ENCODE measurements at places on chromosomes 13 and 19.

GRCh38 chr13:27997904-27998522 lies 9.5 kb upstream of the URAD start:
- DNase-seq: no peak

DNA sequence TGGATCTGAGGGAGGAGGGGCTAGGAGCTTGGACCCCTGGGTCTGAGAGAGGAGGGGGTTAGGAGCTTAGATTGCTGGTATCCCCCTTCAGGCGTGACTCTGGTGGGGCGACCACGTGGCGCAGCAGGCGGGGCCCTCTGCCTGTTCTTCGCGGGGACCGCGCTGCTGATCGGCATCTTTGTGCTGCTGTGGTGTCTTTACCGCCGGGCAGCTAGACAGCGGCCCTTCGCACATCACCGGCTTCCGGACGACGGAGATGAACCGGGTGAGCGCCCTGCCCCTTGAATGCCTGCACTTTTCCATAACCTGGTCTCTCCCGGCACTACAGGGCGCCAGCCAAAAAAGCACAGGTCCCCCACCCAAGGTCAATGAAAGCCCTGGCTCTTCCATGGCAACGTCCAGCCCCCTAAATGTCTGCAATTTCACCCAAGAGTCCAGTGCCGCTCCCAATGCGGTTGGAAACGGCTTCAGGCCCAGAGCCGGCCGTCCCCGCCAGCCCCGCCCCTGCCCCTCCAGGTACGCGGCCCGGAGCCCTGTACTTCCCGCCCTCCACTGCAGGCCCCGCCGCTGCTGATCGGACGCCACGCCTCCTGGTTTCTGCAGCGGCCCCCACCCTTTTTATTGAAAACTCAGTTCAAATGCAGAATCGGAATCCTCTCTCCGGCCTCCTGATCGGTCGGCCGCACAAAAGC lies 2.8 kb downstream of the GFY start:
- no peak for DNase-seq

DNA sequence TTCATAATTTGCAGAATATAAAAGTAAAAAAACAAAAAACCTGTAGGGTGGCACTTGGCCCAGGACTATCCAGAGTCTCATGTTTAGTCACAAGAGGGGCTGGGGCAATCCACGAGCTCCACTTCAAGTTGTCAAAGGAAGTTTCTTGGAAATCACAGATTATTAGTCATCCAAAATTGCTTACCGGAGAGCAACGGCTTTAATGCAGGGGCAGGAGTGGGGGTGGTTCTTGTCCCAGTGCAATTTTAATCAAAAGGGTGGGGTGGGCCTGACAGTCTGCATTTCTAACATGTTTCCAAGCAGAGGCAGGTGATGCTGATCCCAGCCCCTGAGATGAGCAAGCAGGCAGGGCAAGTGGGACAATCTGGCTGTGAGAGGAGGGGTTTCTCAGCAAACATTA lies 233.9 kb downstream of the ABCC4 start:
- DNase-seq: no peak

DNA sequence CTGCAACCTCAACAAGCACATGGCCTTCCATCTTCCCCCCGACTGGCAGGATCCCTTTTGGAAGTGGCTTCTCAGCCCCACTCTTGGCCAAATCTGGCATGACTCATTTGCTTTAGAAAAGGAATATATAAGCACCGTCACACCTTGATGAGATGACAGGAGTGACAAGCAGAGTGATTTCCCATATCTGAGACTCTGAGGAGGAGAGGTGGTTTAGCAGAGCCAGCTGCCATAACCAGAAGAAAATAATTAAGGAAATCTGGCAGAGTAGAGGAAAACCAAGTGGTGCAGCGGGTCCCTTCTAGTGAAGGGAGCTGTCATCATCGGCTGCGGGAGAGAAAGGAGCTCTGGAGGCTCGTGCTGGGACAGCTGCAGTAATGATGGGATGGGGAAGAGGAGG lies 27.5 kb upstream of the KCTD15 start:
- no peak for DNase-seq

DNA sequence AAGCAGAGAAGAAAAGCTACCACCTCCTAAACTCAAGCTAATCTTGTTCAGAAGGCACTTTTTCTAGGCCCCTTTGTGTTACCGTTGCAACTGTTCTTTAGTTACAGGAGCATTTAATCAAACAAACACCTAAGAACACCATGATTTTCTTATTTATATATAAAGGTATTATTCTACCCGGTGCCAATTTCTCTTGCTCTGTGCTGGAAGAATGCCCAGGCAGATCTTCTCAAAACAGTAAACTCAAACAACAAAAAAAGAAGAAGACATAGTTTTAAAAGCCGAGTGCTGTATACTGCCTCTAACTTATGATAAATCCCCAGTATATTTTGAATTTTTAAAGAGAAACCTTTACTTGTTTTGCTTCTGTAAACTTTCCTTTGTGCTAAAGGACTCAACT lies 20.4 kb downstream of the SLC7A1 start:
- no peak for DNase-seq

- DNase-seq: no peak
These were observed 213.0 kb downstream of the ZIC5 start for GRCh38 chr13:99758460-99759162.

GRCh38 chr19:42316223-42317211 lies 3.4 kb downstream of the TMEM145 start:
- DNase-seq: no peak

GRCh38 chr13:66560189-66560588 lies 669.9 kb downstream of the PCDH9 start:
- DNase-seq: no peak

- no peak for DNase-seq
These were observed 19.7 kb upstream of the COG3 start for GRCh38 chr13:45445053-45445452.

GRCh38 chr13:81017513-81018152 lies 676.7 kb upstream of the SPRY2 start:
- peak; percentile 0 for DNase-seq

- no peak for DNase-seq
These were observed 2.8 kb upstream of the SLC27A5 start for GRCh38 chr19:58514564-58515022.

DNA sequence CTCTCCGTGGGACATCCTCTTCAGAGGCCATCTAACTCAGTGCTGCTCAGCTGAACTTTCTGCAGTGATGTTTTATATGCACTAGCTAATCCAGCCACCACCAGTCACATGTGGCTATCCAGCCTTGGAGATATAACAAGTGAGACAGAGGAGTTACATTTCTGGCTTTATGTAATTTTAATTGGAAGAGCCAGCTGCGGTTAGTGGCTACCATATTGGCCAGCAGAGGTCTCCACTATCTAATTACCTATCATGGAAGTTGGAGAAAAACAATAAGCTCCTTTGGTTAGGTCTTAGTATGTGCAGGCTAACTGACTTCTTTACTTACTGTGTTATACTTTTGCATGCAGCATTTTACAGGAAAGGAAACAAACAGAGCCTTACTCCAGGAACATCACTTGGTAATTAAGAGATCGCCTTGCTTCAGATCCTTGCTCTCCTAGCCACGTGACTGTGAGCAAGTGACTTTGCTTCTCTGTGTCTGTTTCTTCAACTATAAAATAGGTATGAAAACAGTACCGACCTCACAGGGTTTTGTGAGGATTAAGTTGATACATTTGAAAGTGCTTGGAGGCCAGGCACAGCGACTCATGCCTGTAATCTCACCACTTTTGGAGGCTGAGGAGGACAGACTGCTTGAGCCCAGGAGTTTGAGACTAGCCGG lies 1.6 kb upstream of the KLK10 start:
- no peak for DNase-seq

- DNase-seq: no peak
These were observed 26.9 kb downstream of the SULT2B1 start for GRCh38 chr19:48578891-48579290.

DNA sequence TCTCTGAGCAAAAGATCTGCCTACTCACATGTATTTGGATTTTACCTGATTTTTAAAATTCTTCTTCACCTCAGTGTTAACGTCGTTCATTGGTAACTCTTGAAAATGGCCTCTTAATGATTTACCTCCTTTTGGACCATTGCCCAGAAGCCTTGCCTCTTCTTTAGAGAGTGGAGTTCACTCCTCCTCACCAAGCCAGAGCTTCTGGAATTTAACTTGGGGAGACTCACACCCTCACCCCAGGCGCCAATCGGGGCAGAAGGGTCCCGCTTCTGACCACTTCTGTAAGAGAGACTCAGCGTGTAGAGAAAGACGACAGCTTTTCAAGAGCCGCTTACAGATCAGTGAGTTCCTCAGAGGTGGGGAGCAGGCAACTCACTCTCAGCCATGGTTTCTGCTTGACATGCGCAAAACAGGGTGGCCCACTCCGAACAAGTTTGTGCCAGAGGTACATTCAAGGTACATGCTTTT lies 2.7 kb downstream of the PNMA8C start:
- no peak for DNase-seq

DNA sequence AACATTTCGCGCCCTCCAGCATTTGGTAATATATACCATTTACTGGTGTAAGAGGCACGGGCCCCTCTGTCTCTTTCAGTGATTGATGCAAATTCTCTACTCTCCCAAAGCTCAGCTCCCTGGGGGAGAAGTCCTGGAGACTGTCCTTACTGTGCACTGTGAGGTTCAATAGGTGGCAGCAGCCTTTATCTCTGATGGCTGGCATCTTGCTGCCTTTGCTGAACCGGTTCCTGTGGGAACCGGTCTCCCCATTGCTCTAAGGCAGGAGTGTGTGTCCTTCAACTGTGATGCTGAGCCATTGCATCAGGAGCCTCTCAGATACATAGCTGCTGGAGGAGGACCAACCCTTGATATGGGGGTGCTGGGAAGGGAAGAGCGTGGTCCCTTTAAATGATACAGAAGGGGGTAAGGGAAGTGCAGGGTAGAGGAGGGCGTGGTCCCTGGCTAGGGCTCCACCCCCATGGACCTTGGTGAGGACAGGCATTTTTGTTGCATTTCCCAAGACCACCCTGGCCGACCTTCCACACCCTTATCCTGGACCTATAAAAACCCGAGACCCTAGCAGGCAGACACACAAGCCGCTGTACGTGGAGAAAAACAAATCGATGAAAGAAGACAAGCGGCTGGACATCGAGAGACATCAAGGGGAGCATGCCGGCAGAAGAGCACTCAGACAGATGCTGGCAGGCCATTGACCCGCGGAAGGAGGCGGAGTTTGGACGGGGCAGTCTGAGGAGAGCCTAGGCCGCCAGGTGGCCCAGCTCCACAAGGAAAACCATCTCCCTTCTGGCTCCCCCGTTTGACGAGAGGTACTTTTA lies 41.1 kb upstream of the GTF3A start:
- no peak for DNase-seq

GRCh38 chr13:113297370-113298042 lies 467 bp downstream of the LAMP1 start:
- DNase-seq: no peak

DNA sequence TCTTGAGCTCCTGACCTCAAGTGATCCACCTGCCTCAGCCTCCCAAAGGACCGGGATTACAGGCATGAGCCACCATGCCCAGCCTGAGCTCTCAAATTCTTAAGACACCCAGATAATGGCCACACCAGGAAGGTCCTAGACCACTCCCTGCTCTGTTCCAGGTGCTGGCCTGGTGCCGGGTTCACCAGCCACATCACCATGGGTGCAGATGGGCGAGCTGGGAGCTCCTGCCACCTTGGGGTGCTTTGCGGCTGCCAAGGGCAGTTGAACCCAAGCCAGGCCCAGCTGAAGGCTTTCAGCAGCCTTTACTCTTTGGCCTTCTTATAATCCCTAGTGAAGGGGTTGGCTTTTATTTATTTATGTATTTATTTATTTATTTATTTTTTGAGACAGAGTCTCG lies 4.9 kb downstream of the HPN start:
- no peak for DNase-seq

GRCh38 chr19:55621673-55622231 lies 2.6 kb downstream of the ZNF784 start:
- DNase-seq: no peak

DNA sequence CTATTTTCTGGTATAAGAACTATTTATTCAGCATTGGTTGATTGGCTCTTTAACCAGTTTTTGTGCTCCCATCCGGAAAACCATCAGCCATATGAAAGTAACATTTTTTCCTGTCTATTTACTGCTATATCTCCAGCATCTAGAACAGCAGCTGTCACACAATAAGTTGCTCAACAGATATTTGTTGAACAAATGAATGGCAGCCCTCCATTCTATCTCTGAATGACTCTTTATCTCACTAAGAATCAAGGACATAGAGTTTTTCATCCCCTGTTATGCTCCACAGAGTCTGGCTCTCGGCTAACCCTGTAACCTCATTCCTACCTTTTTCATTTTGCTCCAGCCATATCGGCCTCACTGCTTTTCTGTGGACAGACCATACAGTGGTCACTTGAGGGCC lies 145.5 kb downstream of the SLITRK6 start:
- no peak for DNase-seq

All from epithelial cell of prostate (primary cell).